HS-27A (cell line): ENCODE measurements at places on chromosomes 5 and 9.
A peak's percentile ranks its signal among the peaks of the same experiment; 100 is the strongest.

- peak; percentile 20 for DNase-seq
These were observed 57.0 kb downstream of the ECPAS start for GRCh38 chr9:111427186-111427585.

- no peak for DNase-seq
These were observed 202.2 kb upstream of the DMRTA1 start for GRCh38 chr9:22244139-22245011.

DNA sequence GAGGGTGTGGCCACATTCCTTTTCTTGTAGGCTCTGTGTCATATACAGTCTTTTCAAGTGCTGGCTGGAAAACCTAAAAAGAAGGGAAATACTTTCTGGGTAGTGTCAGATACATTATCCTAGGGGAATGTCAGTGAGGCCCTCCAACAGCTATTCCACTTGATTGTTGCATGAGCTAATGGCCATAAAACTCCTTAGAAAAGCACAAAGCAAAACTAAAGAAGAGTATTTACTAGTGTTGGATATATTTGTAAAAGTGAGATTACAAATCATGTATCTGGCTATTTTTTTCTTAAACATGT lies 829 bp downstream of the ANXA1 start:
- no peak for DNase-seq

DNA sequence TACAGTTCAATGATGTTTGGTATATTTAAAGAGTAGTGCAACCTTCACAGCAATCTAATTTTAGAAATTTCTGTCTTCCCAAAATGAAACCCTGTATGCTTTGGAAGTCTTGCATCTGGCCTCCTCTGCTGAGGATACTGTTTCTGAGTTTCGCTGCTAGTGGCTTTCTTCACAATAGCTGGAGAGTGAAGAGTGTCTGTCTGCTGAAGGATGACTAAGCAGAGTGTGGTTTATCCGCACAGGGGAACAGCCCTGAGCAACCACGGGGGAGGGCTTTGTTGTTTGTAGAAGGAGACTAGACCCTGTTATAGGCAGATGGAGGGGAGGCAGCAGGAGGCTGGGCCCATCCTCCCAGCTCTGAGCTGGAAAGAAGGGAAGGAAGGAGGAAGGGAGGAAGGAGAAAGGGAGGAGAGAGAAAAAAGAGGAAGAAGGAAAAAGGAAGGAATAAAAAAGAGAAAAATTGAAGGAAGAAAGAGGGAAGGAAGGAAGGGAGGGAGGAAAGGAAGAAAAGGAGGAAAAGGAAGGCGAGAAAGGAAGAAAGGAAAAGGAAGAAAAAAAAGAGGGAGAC lies 10.5 kb upstream of the IRX2 start:
- no peak for DNase-seq
